ENCODE measurements at places on chromosomes 2 and 18. TPM values are rescaled to one million over a fixed set of nuclear protein-coding genes. Genes with fewer than 3 reads are reported as not detected.

GRCh38 chr2:222752746-222753145, 81.3 kb downstream of the MOGAT1 start:
- DNase-seq: no peak

DNA sequence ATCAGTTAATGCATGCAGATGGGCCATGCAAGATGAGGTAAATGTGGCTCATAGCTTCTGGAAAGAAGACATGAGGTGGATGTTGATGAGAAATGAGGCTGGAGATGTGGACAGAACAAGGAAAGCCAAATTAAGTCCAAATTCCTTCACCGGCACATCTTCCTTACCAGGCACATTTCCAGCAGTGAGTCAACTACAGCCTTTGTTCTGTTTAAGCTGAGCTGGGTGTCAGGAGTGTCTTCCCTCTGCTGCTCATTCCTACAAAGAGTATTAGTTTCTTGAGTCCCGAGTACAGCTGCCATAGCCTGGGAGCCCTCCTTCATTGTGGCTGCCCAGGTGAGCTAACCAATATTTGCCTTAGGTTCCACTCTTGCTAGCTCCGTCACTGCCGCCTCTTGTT, 945.0 kb downstream of the SLC4A3 start:
- DNase-seq: no peak

- DNase-seq: peak; percentile 74
These were observed 37.5 kb downstream of the CMPK2 start for GRCh38 chr2:6828299-6828584.

DNA sequence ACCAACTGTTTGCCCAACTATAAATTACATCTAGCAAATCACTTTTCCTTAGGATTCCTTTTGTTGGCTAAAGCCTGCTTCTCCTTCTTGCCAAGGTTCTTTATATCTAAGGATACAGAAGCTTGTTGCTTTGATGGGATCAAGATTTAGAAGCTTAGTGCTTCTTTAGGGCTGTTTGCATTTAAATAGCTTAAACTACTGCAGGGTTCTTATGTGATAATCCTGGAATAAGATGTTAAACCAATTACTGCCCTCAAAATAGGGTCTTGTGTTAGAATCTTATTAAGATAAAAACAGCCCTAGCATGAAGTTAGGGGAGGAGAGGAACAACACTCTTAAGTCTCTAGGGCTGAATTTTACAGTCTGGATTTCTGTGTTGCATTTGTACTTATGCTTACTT, 64.2 kb downstream of the KIF5C start:
- no peak for DNase-seq

GRCh38 chr2:191049728-191050639, 36.0 kb upstream of the STAT1 start:
- peak; percentile 84 for DNase-seq

GRCh38 chr2:12727065-12727464, 10.3 kb downstream of the TRIB2 start:
- DNase-seq: no peak

DNA sequence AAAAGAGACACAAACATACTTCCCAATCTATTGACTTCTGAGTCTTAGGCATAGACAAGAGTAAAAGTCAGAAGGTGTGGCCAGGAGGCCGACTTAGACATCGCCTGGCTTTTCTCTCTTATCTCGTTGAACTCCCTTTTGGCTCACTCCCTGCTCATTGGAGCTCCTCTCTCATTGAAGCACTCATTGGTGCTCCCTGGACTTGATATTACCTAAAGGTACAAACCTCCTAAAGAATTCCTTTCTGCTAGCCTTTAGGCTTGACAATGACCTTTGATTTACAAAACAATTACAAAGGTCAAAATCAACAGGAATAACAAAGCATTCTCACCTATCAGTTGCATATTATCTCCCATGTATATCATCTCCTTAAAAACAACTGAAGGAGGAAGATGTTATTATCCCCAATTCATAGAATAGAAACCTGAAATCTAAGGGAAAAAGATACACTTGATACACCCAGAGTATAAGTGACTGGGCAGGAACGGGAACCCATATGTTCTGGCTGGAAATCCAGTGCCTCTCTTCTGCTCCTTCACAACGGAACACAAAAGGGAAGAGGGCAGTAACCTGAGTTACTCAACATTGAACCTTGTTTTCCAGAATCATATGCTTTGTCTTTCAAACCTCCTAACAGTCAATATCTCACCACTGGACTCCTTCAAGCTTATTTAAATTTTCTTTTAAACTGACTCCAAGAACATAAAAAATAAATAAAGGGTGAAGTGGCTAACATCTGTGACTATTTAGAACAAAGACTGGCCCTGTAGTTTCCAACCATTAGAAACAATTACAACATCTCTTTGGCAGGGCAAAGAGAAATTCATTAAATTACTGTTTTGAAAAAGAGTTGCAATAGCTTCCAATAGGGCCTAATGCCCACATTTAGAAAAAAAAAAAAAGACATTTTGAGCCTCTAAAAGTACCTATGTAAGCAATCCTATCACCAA, 1247.9 kb downstream of the LRP1B start:
- DNase-seq: no peak

- DNase-seq: no peak
These were observed 153.1 kb upstream of the LMAN1 start for GRCh38 chr18:59512025-59512755.

GRCh38 chr2:150255528-150255927, 231.9 kb downstream of the RND3 start:
- peak; percentile 11 for DNase-seq

DNA sequence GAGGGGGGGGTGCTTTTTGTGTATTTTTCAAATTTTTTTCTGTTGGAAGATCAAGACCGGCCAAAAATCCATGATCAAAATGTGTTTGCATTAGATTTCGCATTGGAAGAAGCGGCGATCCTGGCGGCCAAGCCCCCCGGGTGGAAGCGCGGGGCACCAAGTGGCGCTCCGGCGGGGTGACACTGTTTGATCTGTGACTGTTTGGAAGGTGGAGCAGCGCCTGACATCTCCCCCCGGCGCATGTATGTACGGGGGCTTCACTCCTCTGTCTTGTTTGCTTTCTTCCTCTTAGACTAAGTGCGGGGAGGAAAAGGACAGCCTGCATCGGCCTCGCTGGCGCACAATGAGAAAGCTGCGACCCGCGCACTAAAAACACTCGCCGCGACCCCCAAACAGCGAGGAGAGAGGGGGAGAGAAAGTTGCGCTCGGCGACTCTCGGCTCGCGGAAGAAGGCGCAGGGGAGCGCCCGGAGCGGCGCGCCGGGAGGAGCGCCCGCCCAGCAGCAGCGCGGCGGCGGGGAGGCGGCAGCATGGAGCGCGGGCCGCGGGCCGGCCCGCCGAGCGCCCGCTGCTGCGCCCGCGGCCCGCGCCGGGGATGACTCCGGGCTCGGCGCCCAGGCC, 515 bp downstream of the TSHZ1 start:
- no peak for DNase-seq

DNA sequence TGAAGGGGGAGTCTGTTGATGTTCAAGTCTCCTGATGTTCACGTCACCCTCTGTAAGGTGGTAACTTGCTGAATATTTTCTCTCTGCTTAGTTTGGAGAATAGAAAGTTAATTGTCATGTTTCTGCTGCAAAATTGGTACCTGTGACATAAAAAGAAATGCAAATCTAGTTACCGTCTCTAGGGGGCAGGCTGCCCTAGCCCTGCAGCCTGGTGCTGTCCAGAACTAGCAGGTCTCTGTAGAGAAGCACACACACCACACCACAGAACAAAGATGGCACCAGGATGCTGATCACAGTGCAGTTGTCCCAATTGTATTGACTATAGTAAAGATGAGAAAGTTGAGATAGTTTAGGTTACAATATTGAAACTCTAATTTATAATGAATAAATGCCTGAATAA, 47.0 kb downstream of the SLC9A4 start:
- DNase-seq: no peak

Gene ATP8B1
- total RNA-seq: 23.0 TPM

Gene CD226
- 1.4 TPM for total RNA-seq
